ENCODE measurements at places on chromosomes 7 and 10.
A peak's percentile ranks its signal among the peaks of the same experiment; 100 is the strongest.

GRCh38 chr10:80964955-80965614, 427.4 kb downstream of the SH2D4B start:
- no peak for DNase-seq

DNA sequence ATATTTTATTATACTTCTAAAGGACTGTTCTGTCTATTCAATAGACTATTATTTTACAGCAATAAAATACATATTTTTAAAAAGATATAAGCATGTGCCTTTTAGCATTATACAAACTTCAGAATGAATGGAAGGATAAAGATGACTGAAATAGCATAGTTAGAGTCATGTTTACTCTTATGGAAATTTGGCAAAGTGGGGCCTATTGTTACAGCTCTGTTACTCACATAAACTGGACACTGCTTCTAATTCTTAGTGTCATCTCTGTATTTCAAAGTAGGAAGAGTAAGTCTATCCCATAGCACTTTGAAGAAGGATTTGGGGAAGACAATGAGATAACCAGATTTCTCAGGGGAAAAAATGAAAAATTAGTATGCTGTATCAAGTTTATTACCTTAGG, 168.2 kb downstream of the SKAP2 start:
- no peak for DNase-seq

DNA sequence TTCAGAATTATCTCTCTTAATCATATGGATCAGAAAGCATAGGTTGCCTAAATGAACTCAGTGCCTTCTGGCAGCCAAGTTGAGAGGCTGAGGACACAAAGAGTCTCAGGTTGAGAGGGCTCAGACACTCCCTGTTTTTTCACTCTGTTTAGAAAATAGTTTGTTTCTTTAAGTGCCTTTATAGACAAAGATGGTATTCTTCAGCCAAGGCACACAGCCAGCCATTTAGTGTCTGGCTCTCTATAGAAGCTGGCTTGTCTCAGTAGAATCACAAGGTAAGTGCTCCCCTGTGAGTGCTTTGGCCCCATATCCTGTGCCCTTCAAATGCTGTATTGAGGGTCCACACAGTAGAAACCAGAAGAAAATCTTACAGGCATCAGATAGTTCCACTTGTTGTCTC, 3.6 kb downstream of the GPR158 start:
- no peak for DNase-seq

- DNase-seq = no peak
These were observed 431.4 kb downstream of the SDK1 start for GRCh38 chr7:3732395-3733005.

DNA sequence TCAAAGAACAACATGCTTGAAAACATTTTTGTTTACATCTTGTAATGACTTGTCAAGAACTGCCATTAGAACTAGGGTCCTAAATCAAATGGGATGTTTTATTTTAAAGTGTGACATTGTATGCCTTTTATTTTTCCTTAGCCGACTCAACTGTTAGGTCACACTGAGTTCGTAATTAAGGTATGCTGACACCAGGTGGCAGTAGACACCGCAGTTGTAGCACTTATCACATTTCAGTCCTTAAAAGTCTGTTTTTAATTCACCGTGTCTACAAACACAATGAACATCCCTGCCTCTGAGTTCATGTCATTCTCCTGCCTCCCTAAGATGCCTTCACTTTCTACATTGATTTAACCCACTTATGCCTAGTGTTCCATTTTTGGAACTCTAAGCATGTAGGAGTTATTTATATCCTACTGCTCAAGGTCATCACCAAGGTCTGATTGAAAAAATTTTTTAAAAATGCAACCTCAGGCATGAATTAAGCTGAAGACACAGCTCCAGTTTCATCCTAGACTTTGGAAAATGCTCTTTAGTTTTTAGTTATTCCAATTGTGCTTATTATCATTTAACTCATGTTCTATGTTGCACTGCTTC, 186.1 kb downstream of the BMPER start:
- DNase-seq = no peak

GRCh38 chr10:12428447-12429135, 79.2 kb downstream of the CAMK1D start:
- no peak for DNase-seq

GRCh38 chr10:76117949-76118348, 686.5 kb downstream of the LRMDA start:
- DNase-seq = no peak

DNA sequence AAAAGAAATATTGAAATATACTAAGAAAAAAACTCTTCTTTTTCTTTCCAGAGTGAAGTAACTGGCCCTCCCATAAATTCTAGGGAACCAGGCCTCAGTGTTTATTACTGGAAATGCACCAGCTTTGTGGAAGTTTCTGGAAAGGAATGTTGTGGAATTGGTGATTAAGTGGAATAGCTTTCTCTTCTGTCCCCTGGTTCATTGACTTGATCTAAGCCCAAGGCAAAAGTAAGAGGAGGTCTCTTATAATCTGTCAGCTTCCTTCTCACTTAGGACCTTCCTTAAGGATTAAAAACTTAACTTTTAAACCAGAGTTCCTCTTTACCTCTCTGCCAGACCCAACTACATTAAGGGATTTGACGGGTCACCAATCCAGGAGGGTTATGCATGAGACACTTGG, 266.2 kb downstream of the SLC25A13 start:
- no peak for DNase-seq

DNA sequence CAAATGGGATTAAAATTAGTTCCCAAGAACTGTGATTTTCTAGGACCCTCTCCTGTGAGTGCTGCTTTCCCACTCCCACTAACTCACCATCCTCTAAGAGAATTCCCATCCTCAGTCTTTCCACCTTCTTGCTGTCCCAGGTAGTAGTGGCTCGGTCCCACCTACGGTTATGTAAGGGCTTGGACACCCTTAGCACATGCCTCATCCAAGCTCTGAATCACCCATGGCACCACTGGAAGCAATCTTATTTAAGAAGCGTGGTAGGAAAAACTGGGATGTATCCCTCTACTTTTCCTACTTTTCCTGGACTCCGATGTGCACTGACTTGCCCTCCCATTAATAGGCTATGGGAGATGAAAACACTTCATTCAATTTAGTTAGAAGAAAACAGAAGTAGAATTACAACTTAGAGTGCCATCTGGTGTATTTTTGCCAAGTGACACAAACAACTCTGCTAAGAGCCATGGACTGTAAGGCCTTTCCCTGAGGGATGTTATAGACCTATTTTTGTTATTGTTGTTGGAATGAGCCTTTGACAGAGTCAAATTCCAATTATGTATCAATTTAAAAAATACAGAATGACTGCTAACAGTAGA, 13.7 kb upstream of the ANKRD22 start:
- DNase-seq = no peak

DNA sequence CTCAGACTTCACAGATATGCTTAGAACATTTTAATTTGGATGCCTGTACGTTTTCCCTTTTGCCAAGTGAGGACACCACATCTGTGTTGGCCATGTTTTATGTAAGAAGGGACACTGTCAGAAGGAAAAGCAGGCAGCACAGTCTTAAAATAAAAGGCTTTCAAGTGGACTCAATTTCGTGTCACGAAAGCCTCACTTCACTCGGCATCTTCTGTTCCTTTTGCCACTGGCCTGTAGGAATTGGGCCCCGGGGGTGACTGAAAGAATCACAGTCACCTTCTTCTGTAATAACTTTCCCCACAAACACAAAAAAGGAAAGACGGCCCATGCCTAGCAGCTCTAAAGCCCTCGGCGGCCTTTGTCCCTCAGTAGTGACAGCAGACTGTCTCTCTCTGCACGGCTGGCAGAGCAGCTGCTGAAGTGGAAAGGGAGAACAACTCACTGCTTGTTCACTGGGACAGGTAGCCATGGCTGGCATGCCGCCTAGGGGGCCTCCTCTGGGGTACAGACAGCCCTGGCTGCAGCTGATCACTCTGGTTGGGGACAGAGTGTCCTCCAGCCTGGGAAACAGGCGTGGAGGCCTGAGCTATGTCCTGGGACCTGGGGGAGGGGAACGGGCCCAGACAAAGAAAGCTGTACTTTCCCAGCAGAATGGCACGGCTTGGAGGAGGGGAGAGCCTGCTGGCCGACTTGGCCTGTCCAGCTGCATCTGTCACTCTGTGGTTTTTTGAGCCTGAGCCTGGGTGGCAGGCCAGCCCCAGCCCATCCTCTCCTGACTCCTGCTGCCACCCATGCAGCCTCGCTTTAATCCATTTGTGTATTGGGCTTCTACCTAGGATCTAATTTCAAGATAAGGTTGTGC, 4.4 kb downstream of the RASSF4 start:
- DNase-seq = peak; percentile 90

DNA sequence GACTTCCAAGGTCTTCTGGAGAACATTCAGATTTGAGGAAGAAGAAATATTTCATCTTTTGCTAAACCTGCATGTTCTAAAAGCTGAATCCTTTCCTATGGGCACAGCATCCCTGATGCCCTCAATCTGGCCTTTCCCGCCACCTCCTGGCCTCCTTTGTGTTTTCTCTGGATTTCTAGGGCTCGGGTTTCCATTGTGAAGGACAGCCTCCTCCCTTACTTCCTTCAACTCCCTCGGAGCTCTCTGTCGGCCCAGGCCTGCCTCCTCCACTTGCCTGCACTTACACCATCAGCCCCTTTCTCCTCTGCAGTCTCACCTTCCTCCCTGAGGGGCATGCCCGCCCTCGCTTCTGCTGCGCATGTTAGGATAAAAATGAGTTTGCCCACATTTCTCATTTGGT, 75.4 kb downstream of the WIPF3 start:
- DNase-seq = no peak

DNA sequence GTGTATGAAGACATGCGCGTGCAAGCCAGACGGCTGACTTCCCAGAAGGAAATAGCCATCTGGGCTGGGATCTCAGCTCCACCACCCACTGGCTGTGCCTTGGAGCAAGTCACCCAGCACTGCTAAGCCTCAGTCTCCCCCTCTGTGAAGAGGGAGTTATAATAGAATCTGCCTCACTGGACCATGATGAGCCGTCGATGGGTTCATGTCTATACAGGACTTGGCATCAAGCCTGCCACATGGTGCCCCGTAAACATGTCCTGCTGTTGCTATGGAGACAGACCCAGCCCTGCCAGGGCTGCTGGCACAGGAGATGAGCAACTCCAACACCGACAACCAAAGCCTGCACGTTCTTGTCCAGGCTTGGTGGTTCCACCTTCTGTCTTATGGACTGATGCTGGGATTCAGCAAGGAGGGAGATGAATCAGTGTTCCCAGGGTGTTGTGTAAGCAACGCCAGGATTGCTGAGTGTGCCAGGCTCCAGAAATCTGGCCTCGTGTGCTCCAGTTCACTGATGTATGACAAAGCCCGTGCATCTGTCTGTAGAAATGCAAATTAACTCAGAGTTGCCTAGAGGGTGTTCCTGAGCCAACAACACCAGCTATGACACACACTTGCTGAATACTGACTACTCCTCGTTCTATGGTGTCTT, 5.6 kb downstream of the GPR15LG start:
- no peak for DNase-seq

DNA sequence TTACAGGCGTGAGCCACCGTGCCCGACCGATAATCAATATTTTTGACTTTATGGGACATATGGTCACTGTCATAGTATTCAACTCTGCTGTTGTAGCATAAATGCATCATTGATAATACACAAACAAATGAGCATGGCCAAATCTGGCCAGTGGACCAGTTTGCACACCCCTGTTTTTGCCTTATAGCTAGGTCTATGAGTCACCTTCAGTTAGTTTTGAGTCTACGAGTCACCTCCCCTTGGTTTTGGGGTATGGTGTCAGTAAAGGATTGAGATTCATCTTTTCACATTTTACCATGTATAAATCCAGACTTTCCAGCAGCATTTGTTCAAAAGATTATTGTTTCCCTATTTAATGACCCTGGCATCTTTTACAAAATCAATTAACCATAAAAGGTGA, 362.5 kb upstream of the NRP1 start:
- DNase-seq = no peak

DNA sequence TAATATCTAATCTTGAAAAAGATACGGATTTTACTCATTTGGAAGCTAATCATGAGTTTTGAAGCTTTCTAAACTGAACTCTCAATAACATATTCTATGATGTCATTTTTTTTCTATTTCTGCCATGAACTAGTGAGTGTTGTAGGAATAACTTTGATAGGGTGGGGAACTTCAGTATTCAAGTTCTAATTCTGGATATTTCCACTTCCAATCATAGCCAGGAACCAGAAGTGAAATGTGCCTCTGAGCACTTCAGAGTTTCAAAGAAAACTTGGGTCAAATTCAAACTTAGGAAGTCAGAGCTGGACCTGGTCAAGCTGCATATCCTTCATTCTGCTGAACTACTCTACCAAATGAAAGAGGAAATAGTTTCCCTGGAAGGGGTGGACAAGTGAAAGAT, 847 bp downstream of the AGMO start:
- no peak for DNase-seq

DNA sequence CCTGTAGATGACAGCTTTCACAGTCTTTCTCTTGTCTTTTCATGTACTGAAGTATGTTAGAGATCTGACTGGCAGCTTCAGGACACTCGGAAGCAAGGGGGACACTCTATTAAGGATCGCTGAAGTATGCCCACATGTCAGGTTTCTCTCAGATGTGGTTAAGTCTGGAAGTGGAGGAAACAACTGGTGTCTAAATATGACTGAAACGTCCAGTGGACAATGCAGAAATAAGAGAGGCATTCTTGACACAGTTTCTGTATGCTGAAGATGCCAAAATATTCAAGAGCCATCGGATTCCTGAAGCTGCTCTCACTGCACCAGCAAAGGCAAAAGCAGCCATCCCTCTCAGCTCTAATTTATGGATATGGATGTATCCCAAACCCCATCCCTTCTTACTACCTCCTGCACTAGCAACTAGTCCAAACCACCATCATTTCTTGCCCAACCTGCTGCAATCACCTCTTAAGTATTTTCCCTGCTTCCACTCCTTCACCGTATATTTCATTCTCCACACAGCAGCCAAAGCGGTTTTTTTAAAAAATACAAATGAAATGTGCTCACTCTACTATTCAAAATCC, 113.4 kb downstream of the REEP3 start:
- DNase-seq = no peak

- no peak for DNase-seq
These were observed 5.8 kb downstream of the TAF5 start for GRCh38 chr10:103373544-103373943.

GRCh38 chr7:30027065-30027456, 559 bp upstream of the FKBP14 start:
- no peak for DNase-seq

GRCh38 chr7:79761876-79762429, 308.5 kb upstream of the MAGI2 start:
- DNase-seq = no peak

- DNase-seq = no peak
These were observed 80.6 kb upstream of the GATAD1 start for GRCh38 chr7:92366730-92367129.

DNA sequence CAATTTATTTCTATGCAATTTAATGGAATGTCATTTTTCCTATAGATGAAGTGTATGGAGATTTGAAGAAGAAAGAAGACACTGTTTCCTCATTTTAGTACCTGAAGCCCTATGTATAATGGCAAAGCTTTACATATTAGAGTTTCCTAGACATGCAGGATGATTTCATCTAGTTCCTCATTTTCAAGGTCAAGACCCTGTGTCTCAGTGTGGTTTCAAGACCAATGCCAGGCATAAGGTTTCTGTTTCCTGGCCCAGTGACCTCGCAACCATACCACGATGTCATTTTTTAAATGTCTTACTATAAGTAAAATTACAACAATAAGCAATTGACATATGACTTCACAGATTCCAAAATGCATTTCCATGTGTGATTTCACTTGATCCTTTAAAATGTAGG, 336.5 kb upstream of the PRKCQ start:
- DNase-seq = no peak
